ENCODE measurements at places on chromosomes 5 and 9.

DNA sequence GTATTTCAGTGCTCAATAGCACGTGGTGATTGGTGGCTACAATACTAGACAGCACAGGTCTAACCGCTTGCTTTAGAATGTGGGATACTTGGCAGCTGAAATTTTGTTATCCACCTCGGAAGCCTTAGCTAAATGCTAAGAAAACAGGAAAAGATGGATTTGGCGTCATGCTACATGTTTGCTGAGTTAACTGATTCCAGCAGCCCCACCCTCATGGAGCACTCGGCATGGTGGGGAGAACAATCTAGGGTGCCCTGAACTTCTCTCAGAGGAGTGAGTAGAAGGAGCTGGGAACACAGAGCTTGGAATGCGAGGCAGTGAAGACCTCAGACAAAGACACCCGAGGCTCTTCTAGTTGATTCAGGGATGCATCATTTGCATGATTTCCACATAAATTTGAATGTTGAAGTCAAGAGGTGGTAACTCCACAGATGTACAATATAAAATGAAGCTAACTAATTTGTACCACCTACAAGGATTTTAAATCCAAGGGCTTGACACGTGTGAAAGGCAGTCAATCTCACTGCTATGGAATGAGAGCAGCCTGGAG is 145.1 kb upstream of the FSTL4 start:
- no peak for DNase-seq

GRCh38 chr5:56900858-56901578 is 8.4 kb upstream of the SETD9 start:
- no peak for DNase-seq

GRCh38 chr5:69491838-69492390 is 676 bp upstream of the OCLN start:
- no peak for DNase-seq

- DNase-seq = no peak
Observed at GRCh38 chr5:64930672-64931318, 162.1 kb downstream of the CWC27 start.

DNA sequence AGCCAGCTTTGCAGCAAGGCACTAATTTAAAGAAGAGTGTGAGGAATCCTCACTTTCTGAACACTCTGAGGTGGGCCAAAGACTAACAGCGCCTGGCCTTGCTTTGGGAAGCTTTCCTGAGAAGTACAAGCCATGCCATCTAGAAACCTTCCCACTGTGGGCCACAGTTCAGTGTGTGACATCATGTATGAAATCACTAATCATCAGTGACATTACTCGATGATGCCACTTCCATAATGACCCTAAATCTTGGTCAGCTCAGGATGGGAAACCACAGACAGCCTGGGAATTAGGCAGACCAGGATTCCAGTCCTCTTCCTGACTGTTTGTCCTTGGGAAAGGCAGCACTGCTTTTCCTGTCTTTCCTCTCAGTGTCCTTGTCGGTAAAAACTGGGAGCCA is 54.2 kb upstream of the HSPA9 start:
- DNase-seq = no peak

- no peak for DNase-seq
Observed at GRCh38 chr5:150505816-150506215, 2.1 kb upstream of the NDST1 start.

DNA sequence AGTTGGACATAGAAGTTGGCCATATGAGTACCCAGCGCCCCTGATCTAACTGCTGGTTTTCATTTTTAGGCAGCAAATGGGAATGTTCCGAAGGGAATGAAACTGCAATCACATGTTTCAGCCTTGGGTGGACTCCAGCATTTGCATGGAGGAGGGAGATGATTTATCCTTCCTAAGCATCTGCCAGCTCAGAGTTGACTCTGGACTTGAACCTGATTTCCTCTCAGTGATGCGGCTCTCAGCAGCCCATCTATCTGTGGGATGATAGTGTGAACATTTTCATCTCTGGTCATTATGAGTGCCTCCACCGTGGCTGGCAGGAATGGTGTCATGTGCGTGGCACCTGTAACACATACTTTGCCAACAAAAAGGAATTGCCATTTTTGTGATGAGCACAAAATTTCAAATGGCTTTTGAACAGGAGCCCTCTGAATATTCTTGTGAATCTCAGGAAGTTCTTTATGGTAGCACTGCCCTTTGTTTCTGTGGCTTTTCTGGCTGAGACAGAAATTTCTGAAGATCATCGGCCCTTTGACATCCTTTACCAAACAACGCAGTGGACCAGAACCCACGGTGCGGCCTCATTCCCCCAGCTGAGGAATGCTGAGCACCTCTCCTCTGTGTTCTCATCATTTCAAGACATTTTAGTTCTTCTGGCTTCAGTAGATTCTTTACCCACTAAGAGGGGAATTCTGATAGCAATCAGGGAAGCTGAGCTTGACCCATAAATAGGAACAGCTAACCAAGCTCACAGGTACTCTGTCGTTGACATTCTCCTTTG is 28.5 kb downstream of the FUBP3 start:
- DNase-seq = no peak

DNA sequence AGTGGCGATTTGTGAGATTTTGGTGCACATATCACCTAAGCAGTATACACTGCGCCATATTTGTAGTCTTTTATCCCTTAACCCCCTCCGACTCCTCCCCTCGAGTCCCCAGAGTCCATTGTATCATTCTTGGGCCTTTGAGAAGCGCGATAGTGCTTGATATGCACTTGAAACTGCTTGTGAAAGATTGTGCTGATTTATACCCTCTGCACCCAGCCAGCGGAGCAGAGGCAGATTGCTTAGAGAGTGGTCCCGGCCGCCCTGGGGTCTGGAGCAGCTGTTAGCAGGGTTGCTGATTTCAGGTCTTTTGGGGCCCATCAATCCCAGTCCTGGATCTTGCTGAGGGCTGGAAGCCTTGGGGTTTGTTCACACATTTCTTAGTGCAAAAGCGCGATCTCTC is 13.0 kb upstream of the FAM240B start:
- DNase-seq = no peak

DNA sequence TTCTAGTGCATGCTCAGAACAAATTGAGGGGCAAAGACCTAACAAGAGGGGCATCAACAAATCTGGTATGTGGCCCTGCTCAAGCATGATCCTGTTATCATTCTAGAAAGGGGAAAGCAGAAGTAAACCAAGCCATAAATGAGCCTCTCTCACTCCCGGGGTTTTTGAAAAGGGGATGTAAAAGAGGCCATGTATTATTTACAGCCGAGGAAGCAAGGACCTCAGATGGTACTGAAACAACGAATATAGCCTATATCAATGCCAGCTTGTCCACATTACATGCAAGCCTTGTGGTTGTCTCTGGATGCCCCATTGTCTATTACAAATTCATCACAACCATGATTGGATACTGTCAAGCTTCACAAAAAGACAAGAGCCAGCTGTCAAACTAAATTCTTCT is 211.3 kb downstream of the DCP2 start:
- no peak for DNase-seq

DNA sequence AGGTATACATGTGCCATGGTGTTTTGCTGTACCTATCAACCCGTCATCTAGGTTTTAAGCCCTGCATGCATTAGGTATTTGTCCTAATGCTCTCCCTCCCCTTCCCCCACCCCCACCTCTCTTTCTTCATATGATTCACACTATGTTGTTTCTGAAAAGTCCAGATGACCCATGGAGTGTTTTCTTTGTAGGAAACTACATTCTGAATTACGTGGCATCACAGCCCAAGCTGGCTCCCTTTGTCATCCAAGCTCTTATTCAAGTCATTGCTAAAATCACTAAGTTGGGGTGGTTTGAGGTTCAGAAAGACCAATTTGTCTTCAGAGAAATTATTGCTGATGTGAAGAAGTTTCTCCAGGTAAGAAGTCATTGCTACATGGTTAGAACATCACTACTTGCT is 30.4 kb downstream of the RANBP17 start:
- no peak for DNase-seq

DNA sequence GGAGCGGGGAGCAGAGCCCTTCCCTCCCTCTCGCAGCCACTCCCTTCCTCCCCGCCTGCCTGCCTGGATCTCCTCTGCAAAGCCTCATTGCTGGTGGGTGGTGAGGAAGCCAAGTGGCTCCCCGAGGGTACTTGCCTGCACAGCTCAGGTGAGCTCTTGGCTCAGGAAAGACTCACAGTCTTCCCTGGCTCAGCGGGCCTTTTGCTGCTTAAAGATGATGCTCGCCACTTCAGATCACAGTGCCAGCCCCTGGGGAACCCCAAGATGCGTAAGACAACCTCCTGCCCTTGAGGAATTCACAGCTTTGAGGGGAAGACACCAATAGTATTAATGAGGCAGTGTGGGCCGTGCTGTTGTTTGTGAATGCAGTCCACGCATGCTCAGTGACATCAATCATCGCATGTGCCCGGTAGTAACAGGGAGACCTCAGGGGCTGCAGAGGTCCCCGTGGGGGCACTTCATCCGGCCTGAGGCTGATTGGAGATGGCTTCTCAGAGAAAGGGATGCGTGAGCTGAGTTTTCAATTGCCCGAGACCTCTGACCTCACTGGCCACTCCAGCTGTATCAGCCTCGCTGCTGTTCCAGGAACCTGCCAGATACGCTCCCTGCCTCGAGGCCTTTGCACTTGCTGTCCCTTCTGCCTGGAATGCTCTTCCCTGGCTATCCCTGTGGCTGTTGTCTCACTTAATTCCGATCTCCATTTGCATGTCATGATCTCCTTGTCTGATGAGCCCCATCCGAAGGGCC is 36.8 kb downstream of the ERGIC1 start:
- DNase-seq = no peak

GRCh38 chr5:23579566-23579965 is 72.2 kb downstream of the PRDM9 start:
- no peak for DNase-seq

DNA sequence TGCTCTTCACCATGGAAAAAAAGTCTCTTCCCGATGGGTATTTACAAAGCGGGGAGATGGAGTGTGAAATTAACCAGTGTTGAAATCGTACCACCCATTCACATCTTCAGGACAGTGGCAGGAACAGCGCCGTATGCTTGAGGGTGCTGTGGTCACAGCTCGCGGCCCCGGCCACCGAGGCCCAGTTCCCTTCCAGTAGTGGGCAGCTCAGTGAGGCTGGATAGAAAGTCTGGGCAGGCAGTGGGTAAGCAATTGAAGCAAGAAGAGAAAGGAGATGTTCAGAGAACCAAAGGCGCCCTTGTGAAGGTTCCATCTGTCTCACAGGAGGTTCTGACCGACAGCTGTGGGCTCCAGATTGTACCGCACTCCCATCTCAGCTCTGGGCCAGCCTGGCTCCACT is 59.1 kb downstream of the SECISBP2 start:
- DNase-seq = no peak

DNA sequence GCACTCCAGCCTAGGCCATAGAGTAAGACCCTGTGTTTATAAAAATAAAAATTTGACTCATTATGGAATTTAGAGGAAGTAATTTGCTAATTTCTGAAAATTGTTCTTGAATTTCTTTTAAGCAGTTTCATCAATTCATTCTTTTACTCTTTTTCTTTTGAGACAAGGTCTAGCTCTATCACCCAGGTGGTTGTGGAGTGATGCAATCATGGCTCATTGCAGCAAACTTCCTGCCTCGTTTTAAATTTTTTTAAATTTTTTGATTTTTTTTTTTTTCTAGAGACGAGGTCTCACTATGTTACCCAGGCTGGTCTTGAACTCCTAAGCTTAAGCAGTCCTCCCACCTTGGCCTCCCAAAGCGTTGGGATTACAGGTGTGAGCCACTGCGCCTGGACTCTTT is 3.1 kb upstream of the CAMLG start:
- no peak for DNase-seq

GRCh38 chr5:146529984-146530383 is 14.0 kb upstream of the GPR151 start:
- DNase-seq = no peak

GRCh38 chr9:123265833-123266232 is 2.6 kb downstream of the STRBP start:
- no peak for DNase-seq
